Cardiac ventricle fibroblast (primary cell): ENCODE measurements at places on chromosomes 11 and 22. TPM values are rescaled to one million over a fixed set of nuclear protein-coding genes. Genes with fewer than 3 reads are reported as not detected.

The RFPL2 gene
- not detected in 2 replicates for total RNA-seq

The LAYN gene
- 3.9 and 4.1 TPM in 2 replicates for total RNA-seq

The ZBTB3 gene
- total RNA-seq: 9.4 and 10.8 TPM in 2 replicates

The MYO7A gene
- 0.24 and 0.56 TPM in 2 replicates for total RNA-seq

The CDC45 gene
- 0.69 and 4.5 TPM in 2 replicates for total RNA-seq
